RWPE1 (cell line): ENCODE measurements at places on chromosomes 6 and 20.

GRCh38 chr20:23419995-23420901 lies 1.0 kb downstream of the NAPB start:
- peak; percentile 55 for DNase-seq

DNA sequence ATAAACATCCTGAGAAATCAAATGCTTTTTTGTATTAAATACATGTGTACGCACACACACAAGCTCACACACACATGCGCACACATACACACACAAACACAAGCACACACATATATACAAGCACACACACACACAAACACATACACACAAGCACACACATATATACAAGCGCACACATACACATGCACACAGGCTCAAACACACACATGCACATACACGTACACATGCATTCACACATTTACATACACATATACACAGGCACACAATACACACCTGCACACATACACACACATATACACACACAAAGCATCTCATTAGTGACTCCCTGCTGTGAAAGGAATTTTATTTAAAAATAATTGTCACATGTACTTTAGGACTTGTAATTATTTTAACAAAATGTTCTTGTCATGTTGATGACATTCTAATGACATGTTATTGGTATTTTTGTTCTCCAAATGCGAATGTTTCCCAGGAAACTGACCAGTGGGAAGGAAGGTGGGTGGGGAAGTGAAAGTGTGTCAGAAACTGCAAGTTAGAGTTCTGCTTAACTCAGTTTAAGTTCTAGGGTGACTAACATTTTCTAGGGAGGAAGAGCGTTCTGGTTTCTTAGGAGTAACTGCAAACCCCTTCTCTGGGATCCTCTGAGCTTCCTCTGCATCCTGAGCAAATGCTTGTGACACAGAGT lies 113.9 kb upstream of the ZNF217 start:
- DNase-seq, result no peak

- no peak for DNase-seq
Measured at GRCh38 chr6:125208625-125209249, 55.2 kb downstream of the TPD52L1 start.

DNA sequence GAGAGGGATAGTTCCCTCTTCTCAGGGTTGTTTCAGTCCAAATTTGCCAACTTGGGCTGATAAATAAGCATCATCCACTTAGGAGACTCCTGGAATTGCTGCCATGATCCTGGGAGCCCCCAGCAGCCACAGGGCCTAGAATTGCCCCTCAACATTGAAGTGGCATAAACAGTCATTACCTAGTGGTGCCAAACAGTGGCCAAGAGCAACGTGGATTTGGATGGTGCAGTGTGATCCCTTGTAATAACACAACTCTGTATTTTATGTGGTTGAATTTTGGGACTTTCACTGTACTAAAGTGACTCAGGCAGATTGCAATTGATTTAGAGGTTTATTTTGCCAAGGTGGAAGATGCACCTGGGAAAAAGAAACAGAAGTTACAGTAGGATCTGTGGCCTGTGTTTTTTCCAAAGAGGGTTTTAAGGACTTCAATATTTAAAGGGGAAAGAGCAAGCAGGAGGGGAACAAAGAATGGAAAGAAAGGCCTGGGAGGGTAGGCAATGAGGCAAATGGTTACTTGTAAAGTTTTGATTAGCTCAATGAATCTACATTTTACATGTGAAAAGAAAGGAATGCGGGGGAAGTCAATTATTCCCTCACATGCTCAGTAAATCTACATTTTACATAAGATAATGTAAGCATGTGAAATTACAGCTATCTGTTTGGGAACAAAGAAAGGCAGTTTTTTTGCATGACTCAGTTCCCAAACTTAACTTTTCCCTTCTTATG lies 168.0 kb upstream of the NOX3 start:
- DNase-seq, result no peak

- DNase-seq, result no peak
Measured at GRCh38 chr6:166156942-166157341, 10.7 kb downstream of the TBXT start.

DNA sequence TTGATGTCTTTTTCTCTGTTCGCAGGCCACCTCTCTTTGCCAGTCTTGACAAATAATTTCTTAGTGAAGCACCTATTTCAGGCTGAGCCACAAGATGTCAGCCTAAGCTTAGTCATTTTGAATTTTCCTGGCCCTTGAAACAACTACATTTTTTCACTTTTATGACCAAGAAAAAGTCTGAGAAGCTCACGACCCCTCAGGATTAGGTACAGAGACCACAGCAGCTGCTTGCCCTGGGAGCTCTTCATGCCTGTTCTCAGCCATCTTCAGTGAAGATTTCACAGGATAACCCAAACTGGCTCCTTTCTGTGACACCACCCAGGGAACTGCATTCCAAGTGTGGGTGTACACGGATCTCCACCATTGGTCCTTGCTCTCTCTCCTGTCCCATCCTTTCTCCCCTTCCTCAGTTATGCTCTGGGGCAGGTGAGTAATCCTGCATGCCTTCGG lies 38.4 kb upstream of the SPTLC3 start:
- peak; percentile 53 for DNase-seq

- no peak for DNase-seq
Measured at GRCh38 chr6:54255886-54256285, 52.4 kb upstream of the TINAG start.

GRCh38 chr6:154814063-154814462 lies 80.8 kb downstream of the SCAF8 start:
- DNase-seq, result no peak

DNA sequence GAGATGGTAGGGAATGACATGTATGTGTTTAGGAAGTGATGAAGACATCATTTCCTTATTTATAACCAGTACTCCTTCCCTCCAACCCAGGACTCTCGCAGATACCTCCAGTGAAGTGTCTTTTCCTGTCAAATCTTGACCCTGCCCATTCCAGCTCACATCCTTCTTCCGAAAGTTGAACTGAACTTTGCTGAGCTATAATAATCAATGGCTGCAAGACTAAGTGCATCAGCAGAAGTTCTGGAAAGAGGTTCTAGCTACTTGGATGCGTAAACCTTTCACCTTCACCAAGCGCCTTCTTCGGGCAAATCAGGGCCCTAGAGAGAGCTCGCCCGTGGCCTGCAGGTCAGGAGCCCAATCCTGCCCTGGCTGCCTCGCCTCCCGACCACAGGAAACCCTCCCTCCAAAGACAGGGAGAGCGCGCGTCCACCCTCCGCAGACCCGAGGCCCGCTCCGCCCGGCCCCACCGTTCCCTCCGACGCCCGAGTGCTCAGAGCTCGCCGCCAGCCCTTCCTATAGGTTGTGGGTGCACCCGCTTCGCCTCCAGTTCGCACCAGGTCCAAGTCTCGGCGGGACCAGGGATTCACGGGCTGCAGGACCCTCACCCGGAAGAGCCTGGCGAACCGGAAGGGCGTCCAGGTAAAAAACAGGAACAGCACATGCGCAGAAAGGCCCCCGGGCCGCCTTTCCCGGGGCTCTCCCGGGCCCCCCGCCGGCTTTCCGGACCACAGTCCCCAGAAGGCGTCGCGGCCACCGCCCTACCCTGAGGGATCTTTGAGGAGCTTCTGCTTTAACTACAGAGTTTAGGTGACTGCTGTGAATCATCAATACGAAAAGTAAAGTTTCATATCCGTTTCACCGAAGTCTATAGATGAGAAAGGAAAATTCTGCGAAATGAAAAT lies at the start of gene ZNF334:
Gene ZNF334, minus strand, starts transcription at position 617 of the 902 bp plus-strand sequence. CDS start 1,457 bp downstream, outside the sequence.
- peak; percentile 45 for DNase-seq

DNA sequence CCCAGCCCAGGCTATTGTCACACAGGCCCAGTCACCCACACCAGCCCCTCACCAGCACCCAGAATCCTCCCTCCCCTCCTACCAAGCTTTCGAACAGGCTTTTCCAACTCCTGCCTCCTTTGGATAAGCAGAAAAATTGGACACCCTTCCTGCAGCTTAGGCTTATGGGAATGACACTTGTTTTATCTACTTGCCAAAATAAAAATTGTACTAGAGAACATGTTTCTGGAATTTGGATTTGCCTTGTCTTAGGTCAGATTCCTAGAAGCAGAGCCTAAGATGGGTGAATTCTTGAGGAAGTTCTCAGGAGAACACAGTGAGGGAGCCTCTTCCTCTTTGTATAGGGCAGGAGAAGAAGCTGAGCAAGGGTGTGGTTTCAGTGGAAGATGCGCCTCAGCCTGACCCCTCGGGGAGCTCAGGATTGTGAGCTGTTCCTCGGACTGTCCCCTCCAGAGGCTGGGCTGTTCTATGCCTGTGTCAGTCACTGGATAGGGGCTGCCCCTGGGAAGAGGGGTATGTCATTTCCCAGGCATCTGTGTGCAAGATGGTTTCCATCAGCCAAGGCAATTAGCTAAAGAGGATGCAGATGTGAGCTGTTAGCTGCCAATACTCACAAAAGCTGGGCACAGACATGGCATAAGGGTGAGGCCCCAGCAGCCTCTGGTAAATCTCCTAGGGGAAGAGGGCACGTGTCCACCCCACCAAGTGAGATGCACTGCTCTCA lies 33.9 kb downstream of the ITPR3 start:
- no peak for DNase-seq

- DNase-seq, result peak; percentile 73
Measured at GRCh38 chr6:31620586-31621319, at the start of gene PRRC2A. Gene PRRC2A (plus strand): TSS chr6:31620715. CDS start chr6:31622790, 2,075 bp downstream.

GRCh38 chr20:61753987-61754956 lies 311.4 kb downstream of the TAF4 start:
- DNase-seq, result no peak

GRCh38 chr6:134719911-134720310 lies 230.0 kb downstream of the ALDH8A1 start:
- no peak for DNase-seq

- DNase-seq, result no peak
Measured at GRCh38 chr6:107786709-107787588, 37.2 kb downstream of the SCML4 start.

DNA sequence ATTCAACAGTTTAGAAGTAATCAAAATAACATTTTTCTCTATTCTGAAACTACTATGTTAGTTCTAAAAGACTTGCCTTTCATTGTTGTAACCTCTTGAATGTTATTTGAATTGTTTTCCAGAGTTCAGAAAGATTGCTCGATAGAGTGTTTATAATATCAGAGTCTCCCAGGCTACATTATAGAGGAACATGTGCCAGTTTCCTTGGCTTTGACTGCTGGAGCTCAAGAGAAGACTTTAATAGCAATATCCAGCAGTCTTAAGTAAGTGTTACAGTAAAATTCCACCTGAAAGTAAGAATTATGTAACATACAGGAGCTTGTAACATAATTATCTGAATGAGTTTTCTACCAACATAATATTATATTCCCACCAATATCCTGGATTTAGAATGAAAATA lies 991.8 kb upstream of the ADGRB3 start:
- no peak for DNase-seq

GRCh38 chr6:64121011-64121565 lies 485.5 kb downstream of the PHF3 start:
- DNase-seq, result no peak

- peak; percentile 30 for DNase-seq
Measured at GRCh38 chr6:29723666-29724588, 693 bp downstream of the HLA-F start.

DNA sequence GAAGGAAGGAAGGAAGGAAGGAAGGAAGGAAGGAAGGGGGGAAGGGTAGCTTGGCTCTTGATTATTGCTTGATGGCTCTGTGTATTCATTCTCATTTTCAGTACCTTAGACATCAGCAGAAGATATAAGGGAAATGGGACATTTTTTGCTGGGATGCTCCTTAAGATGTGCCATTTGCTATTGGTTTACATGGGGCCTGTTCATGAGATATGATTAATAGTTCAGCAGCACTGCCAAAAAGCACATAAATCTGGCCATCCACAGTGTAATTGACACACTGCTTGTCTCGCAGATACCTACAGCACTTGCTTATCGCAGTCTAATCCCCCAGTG lies 137.5 kb upstream of the JARID2 start:
- no peak for DNase-seq

DNA sequence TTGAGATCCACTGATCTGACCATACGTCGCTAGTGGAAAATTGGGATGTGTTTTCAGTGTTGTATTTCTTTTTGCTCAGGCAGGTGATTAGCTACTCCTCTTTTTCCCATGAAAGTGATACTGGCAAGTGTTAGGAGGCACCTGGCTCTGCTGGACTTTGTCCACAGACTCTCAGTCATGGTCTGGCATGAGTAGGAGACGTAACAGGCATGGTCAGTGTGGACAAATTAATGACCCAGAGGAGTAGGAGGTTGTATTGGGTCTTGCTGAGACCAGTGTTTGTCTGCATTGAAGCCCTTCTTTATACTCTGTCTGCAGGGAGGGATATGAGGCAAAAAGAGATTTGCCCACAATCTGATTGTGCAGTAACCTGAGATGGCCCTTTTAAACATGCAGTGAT lies 178.7 kb downstream of the DTNBP1 start:
- DNase-seq, result no peak

- DNase-seq, result no peak
Measured at GRCh38 chr6:94456266-94456665, 1036.9 kb upstream of the EPHA7 start.

GRCh38 chr6:45609141-45609638 lies 231.5 kb upstream of the SUPT3H start:
- no peak for DNase-seq

DNA sequence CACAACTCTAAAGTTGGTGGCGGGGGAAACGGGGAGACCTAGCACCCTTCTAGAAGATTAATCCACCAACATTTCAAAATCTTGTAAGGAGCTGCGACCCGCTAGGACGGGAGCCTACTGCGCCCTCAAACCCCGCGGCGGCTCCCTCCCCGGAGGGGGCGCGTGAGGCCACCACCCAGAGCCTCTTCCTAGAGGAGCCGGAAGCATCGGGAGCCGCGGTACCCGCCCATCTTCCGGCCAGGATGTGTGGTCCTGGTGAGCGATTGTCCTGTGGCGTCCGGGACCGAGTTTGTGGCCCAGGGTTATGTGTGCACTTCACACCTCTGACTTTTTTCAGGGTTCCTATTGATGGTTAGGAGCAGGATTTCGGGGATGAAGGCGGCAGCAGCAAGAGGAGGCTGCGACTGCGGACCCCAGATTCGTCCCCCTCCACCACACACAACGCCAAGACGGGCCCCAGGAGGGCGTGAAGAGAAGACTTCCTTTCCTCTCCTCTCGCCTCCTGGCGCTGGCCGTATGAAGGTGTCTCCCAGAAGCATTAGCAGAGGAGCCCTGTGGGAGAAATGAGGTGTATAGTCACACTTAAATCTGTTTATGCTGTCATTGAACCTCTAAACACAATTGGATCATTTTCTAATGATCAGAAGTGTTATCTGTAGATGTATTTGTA lies 10.7 kb downstream of the ZNF165 start:
- no peak for DNase-seq

DNA sequence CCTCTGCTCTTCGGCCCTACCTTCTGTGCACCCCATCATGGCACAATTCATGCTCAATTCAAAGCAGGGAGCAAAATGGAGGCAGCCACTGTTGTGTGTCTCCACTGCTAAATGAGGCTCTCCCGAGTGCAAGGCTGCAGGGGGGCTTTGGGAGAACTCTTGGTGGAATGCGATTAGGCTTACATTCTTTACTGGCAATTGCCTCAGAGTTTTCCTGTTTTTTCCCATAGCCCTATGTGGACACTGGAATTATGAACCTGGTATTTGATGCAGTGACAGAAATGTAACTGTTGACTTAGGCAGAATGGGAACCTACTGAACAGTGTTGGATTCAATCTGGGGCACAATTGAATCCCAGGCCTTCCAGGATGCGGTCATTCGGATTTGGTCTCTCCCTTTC lies 187.9 kb upstream of the GMDS start:
- DNase-seq, result no peak

GRCh38 chr6:85424981-85425380 lies 24.9 kb upstream of the NT5E start:
- no peak for DNase-seq
